ENCODE measurements at places on chromosomes 4 and X.

GRCh38 chrX:100424012-100424411, 13.9 kb upstream of the PCDH19 start:
- H3K27ac ChIP-seq = no peak overlapping the region
- DNase-seq = no peak
- H3K36me3 ChIP-seq = no peaks in the 10 kb centered on the region
- no peak overlapping the region for H3K4me3 ChIP-seq
- H3K4me1 ChIP-seq = no peaks in the 10 kb centered on the region

GRCh38 chr4:185752872-185753271, 59.1 kb downstream of the SORBS2 start:
- no peak for DNase-seq
- no peaks in the 10 kb centered on the region for H3K36me3 ChIP-seq
- no peak overlapping the region for H3K27ac ChIP-seq

DNA sequence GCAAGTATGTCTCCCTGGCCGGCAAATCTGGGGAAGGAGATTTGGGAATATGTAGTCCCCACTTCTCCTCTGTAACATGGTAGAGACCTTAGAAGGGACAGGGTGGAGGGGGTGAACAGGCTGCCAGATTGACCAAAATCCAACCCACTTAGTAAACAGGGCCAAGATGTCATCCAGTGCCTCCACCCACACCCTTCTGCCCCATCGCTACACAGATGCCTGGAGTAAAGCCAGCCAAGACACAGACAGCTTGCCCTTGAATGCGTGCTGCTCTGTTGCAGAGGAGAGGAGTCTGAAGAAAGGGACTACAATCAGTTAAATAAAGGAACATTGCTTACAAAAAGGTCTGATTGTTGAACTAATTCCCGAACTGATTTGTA, 160.1 kb upstream of the LDB2 start:
- no peaks in the 10 kb centered on the region for H3K4me1 ChIP-seq
- no peaks in the 10 kb centered on the region for H3K27me3 ChIP-seq
- H3K36me3 ChIP-seq = no peaks in the 10 kb centered on the region
- H3K27ac ChIP-seq = no peak overlapping the region
- no peak for DNase-seq

GRCh38 chr4:87580057-87580456, 28.3 kb upstream of the DSPP start:
- H3K4me1 ChIP-seq = no peaks in the 10 kb centered on the region
- H3K27me3 ChIP-seq = no peaks in the 10 kb centered on the region
- no peak overlapping the region for H3K27ac ChIP-seq
- no peak for DNase-seq
- H3K4me3 ChIP-seq = no peak overlapping the region

- no peak overlapping the region for H3K27ac ChIP-seq
- peaks cover 13% of the 10 kb centered on the region for H3K4me1 ChIP-seq
- DNase-seq = no peak
- H3K4me3 ChIP-seq = no peak overlapping the region
- no peaks in the 10 kb centered on the region for H3K27me3 ChIP-seq
Measured at GRCh38 chrX:119010491-119010890, 36.1 kb downstream of the LONRF3 start.

GRCh38 chrX:134929808-134930207, 61.0 kb upstream of the SMIM10 start:
- peaks cover 3% of the 10 kb centered on the region for H3K27me3 ChIP-seq
- H3K4me3 ChIP-seq = no peak overlapping the region
- H3K36me3 ChIP-seq = no peaks in the 10 kb centered on the region
- H3K27ac ChIP-seq = no peak overlapping the region

DNA sequence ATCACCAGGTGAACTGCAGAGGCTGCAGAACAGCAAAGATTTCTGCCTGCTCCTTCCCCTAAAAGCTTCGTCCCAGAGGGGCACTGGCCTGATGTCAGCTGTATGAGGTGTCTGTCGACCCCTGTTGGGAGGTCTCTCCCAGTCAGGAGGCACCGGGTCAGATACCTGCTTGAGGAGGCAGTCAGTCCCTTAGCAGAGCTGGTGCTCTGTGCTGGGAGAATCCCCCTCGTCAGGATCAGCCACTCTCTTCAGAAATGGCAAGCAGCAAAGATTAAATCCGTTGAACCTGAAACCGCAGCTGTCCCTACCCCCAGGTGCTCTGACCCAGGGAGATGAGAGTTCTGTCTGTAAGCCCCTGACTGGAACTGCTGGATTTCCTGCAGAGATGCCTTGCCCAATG, 1166.3 kb upstream of the ADGRL3 start:
- no peaks in the 10 kb centered on the region for H3K4me1 ChIP-seq
- no peak overlapping the region for H3K4me3 ChIP-seq
- no peaks in the 10 kb centered on the region for H3K36me3 ChIP-seq
- DNase-seq = no peak
- H3K27ac ChIP-seq = no peak overlapping the region

- no peaks in the 10 kb centered on the region for H3K36me3 ChIP-seq
- no peaks in the 10 kb centered on the region for H3K27me3 ChIP-seq
- no peak overlapping the region for H3K27ac ChIP-seq
- no peak overlapping the region for H3K4me3 ChIP-seq
Measured at GRCh38 chr4:172919269-172919668, 249.3 kb upstream of the GALNT7 start.

- no peaks in the 10 kb centered on the region for H3K36me3 ChIP-seq
- H3K27ac ChIP-seq = no peak overlapping the region
- H3K27me3 ChIP-seq = no peaks in the 10 kb centered on the region
- DNase-seq = no peak
- no peaks in the 10 kb centered on the region for H3K4me1 ChIP-seq
- H3K4me3 ChIP-seq = no peak overlapping the region
Measured at GRCh38 chr4:177051473-177052060, 258.1 kb upstream of the NEIL3 start.

DNA sequence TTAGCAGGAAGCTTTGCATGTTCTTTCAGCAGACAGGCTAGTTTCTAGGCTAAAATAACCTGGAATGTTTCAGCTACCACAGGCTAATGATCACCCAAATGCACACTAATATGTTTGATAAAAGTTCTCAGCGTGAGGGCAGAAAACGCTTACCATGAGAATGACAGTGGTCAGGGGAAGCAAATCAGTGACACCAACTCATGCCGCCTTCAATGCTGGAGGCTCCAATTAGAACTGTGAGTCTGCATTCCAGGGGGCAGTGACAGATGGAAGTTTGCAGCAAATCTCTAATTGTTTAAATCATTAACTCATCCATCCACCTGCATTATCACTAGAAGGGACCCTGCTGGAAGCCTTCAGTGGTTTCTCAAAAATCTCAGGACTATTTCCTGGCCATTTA, 43.2 kb downstream of the ANOS1 start:
- DNase-seq = no peak
- H3K27ac ChIP-seq = no peak overlapping the region
- H3K27me3 ChIP-seq = no peaks in the 10 kb centered on the region
- H3K36me3 ChIP-seq = no peaks in the 10 kb centered on the region

All from activated B cell treated with CpG ODN at 0.5 μM for 24 hours (primary cell).